ENCODE measurements at places on chromosomes 11 and 22. TPM values are rescaled to one million over a fixed set of nuclear protein-coding genes. Genes with fewer than 3 reads are reported as not detected.
A peak's percentile ranks its signal among the peaks of the same experiment; 100 is the strongest.

HINFP gene
- total RNA-seq, result 58.1 TPM

BTG4 gene
- total RNA-seq, result not detected

GRCh38 chr22:46195487-46196165 is 45.3 kb downstream of the PPARA start:
- peaks cover 4% of the 10 kb centered on the region for H3K27me3 ChIP-seq
- no peaks in the 10 kb centered on the region for H3K4me1 ChIP-seq
- H3K4me3 ChIP-seq, result no peak overlapping the region
- H3K27ac ChIP-seq, result no peak overlapping the region

DNA sequence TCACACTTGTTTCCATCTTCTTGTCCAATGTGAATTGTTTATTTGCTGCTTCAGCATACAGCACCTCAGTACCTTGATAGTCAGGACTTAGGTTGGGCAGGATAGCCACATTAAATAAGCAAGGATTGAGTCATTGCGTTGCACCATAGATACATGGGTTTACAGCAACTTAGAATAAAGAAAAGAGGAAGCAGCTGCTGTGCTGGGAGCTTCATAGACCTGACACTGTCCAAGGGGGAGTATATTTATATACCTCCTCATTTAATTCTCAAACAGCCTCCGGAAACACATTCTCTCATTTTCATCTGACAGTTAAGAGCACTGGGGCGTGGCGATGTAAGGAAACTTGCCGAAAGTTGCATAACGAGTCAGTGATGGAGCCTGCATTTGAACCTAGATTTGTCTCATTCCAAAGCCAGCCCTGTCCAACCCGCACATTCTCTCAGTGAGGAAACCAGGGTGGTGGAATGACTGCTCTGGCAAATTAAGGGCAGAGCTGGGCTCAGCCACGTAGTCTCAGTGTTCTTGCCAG is 42.2 kb downstream of the UBASH3B start:
- no peaks in the 10 kb centered on the region for H3K27me3 ChIP-seq
- no peak overlapping the region for H3K4me3 ChIP-seq
- H3K36me3 ChIP-seq, result peaks cover 5% of the 10 kb centered on the region
- no peak overlapping the region for H3K27ac ChIP-seq
- DNase-seq, result no peak
- peaks cover 8% of the 10 kb centered on the region for H3K4me1 ChIP-seq

GRCh38 chr22:33883561-33883960 is 36.7 kb downstream of the LARGE1 start:
- peaks cover 39% of the 10 kb centered on the region for H3K4me1 ChIP-seq
- H3K36me3 ChIP-seq, result no peaks in the 10 kb centered on the region
- DNase-seq, result no peak
- peak overlapping the region; percentile 39 for H3K4me3 ChIP-seq
